SJCRH30 (cell line): ENCODE measurements at places on chromosomes 5 and 9.

DNA sequence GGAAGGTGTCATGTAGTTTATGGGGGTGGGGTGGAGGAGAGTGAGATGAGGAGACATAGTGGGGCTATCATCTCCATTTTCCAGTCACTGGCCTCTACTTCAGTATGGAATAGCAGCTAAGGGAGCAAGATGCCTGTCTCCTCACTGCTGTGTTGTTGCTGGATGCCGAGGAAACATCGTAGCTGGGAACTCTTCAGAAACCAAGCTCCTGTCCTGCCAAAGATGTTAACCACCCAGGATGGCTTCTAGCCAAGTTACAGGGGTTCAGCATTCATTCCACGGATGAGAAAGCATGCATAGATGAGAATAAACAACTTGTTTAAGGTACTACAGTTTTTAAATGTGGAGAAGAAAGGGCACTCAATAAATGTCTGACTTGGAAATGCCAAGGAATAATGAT is 226.5 kb downstream of the ASTN2 start:
- H3K36me3 ChIP-seq = no peaks in the 10 kb centered on the region
- H3K4me3 ChIP-seq = no peak overlapping the region
- H3K4me1 ChIP-seq = no peaks in the 10 kb centered on the region
- no peak for DNase-seq
- H3K27me3 ChIP-seq = no peaks in the 10 kb centered on the region

- DNase-seq = no peak
- H3K27ac ChIP-seq = no peak overlapping the region
- H3K4me1 ChIP-seq = no peaks in the 10 kb centered on the region
- no peak overlapping the region for H3K4me3 ChIP-seq
- H3K36me3 ChIP-seq = no peaks in the 10 kb centered on the region
Measured at GRCh38 chr5:8341406-8341805, 472.5 kb downstream of the MTRR start.

DNA sequence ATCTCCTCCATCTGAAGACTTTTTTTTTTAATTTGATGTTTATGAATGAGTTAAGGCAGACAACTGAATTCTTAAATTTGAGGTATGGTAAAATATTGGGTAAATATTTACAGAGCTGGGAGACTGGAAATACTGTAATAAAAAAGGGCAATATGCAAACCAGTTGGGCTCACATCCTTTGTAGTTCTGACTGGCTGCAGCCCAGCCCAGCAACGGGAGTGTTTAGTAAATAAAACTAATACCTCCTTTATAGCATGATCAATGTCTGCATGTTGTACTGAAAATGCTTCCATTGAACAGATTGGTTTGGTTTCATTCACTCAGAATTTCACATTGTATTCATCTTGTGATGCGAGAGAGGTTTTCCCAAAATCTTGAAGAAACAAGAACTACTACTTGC is 365.0 kb downstream of the DMRT2 start:
- H3K4me3 ChIP-seq = no peak overlapping the region
- no peak overlapping the region for H3K27ac ChIP-seq
- no peaks in the 10 kb centered on the region for H3K27me3 ChIP-seq
- H3K4me1 ChIP-seq = no peaks in the 10 kb centered on the region
- H3K36me3 ChIP-seq = no peaks in the 10 kb centered on the region

GRCh38 chr5:134577022-134577795 is 51.7 kb downstream of the JADE2 start:
- no peaks in the 10 kb centered on the region for H3K27me3 ChIP-seq
- H3K27ac ChIP-seq = no peak overlapping the region
- no peaks in the 10 kb centered on the region for H3K4me1 ChIP-seq
- no peaks in the 10 kb centered on the region for H3K36me3 ChIP-seq
- DNase-seq = peak; percentile 19

DNA sequence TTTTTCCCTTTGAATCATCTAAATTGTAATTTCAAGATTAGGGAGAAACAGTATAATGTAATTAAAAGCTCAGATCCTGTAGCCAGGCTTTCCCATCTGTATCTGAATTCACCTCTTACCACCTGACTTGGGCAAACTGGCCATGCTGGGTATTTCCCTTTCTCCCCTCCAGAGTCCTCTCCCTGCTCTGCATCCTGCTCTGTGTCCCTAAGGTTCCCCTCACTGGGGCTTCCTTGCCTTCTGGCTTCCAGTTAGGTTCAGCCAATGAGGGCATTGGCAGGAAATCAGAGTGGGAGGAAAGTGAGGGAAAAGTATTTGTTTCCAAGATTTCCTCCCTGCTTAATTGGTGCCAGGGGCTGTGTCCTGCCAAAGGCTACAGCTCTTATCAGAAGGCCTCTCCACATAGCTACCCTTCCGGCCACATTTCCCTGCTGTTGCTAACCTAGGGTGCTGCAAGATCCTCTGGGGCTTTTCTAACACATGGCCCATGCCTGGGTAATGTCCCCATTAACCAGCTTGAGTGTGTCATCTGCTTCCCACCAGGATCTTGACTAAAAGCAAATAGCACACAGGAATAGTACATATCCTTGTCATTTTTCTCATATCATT is 51.0 kb upstream of the MPDZ start:
- DNase-seq = no peak
- no peak overlapping the region for H3K27ac ChIP-seq
- no peak overlapping the region for H3K4me3 ChIP-seq
- no peaks in the 10 kb centered on the region for H3K36me3 ChIP-seq
- no peaks in the 10 kb centered on the region for H3K27me3 ChIP-seq

- peak; percentile 60 for DNase-seq
- H3K36me3 ChIP-seq = no peaks in the 10 kb centered on the region
- H3K27ac ChIP-seq = no peak overlapping the region
Measured at GRCh38 chr5:76787237-76787636, 31.6 kb upstream of the F2RL1 start.

- peaks cover 36% of the 10 kb centered on the region for H3K36me3 ChIP-seq
- no peaks in the 10 kb centered on the region for H3K27me3 ChIP-seq
- DNase-seq = no peak
- H3K4me1 ChIP-seq = no peaks in the 10 kb centered on the region
- H3K27ac ChIP-seq = no peak overlapping the region
- no peak overlapping the region for H3K4me3 ChIP-seq
Measured at GRCh38 chr5:179588166-179588565, 35.3 kb downstream of the HNRNPH1 start.

GRCh38 chr5:97245386-97245785 is 62.3 kb upstream of the RIOK2 start:
- no peaks in the 10 kb centered on the region for H3K36me3 ChIP-seq
- H3K4me3 ChIP-seq = no peak overlapping the region
- H3K4me1 ChIP-seq = no peaks in the 10 kb centered on the region
- H3K27me3 ChIP-seq = no peaks in the 10 kb centered on the region
- H3K27ac ChIP-seq = no peak overlapping the region
- DNase-seq = peak; percentile 56

DNA sequence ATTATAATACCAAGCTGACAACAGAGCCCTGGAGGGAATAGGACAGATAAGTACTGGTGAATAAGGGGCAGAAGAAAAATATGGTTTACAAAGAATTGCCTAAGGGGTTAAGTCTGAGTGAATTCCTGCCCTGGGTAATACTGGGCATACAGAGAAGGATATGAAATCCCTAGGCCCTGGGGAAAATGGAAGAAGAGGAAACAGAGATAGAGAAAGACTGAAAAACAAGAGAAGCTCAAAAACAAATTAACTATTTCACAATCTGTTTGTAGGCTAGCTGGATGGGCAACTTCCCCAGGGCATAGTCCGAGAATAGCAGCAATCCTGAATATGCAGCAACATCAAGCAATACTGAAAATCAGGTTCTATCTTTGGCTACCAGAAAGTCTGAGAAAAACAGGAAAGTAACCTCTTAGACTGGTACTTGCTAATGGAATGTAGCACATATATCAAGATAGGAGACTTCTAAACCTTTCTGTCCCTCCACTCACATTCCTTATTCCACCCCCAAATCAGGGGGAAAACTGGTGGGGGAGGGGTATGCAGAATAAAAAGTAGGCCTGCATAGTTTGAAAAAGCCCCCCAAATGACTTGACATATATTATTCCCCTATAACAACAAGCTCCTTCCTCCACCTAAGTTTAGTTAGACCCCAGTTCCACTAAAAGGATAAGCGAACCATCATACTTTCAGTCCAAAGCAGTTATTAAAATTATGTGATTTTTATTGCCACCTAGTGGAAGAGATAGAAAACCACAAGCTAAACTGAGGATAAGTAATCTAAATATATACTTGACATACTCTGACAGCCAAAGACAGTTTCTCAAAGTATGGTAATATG is 20.6 kb downstream of the SLC38A9 start:
- no peaks in the 10 kb centered on the region for H3K27me3 ChIP-seq
- no peaks in the 10 kb centered on the region for H3K36me3 ChIP-seq
- no peak overlapping the region for H3K27ac ChIP-seq

DNA sequence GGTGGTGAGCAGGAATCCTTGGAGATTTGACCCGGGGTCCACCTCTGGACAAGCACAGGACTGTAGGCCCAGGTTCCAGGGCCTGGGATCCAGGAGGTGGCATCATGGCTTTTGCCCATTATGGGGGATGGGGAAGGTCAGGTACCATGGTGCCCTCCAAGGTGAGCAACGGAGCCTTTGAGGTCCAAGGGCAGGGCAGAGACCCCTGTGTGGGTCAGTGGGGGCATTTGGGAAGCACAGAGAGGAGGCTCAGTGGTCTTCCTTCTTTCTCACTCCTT is 117.7 kb downstream of the RXRA start:
- no peak for DNase-seq
- no peaks in the 10 kb centered on the region for H3K27me3 ChIP-seq
- peaks cover 17% of the 10 kb centered on the region for H3K4me1 ChIP-seq
- H3K27ac ChIP-seq = no peak overlapping the region
- no peaks in the 10 kb centered on the region for H3K36me3 ChIP-seq

GRCh38 chr5:117568622-117569021 is 994.0 kb upstream of the SEMA6A start:
- no peak overlapping the region for H3K27ac ChIP-seq
- H3K36me3 ChIP-seq = no peaks in the 10 kb centered on the region
- H3K4me3 ChIP-seq = no peak overlapping the region
- H3K27me3 ChIP-seq = no peaks in the 10 kb centered on the region
- DNase-seq = no peak
- H3K4me1 ChIP-seq = no peaks in the 10 kb centered on the region

- H3K4me3 ChIP-seq = no peak overlapping the region
- no peak for DNase-seq
- H3K36me3 ChIP-seq = no peaks in the 10 kb centered on the region
Measured at GRCh38 chr9:130036099-130036498, 6.9 kb downstream of the FNBP1 start.

GRCh38 chr9:37760416-37761161 is 7.0 kb downstream of the TRMT10B start:
- no peaks in the 10 kb centered on the region for H3K4me1 ChIP-seq
- H3K27ac ChIP-seq = no peak overlapping the region
- DNase-seq = no peak
- H3K4me3 ChIP-seq = no peak overlapping the region
- no peaks in the 10 kb centered on the region for H3K27me3 ChIP-seq

- H3K4me1 ChIP-seq = no peaks in the 10 kb centered on the region
- H3K27me3 ChIP-seq = no peaks in the 10 kb centered on the region; the same call in 1 of the 2 replicates
- no peak overlapping the region for H3K27ac ChIP-seq
- no peaks in the 10 kb centered on the region for H3K36me3 ChIP-seq
- no peak overlapping the region for H3K4me3 ChIP-seq
Measured at GRCh38 chr5:149254506-149254905, 17.2 kb upstream of the AFAP1L1 start.

DNA sequence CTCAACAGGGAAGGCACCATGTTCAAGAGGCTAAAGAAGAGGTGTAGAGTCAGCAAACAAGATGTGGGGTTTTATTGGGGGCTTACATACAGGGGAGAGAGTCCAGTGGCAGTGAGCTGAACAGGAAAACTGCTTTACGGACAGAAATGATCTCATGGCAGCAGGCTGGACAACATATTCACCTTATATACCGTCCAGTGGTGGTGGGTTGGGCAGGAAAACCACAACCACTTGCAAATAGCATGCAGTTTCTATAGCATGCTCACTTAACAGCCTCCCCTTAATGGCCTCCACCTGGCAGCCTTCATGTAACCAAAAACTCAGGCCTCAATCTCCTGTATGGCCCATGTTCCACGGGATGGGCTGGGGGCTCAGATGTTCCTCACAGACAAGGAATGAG is 5.4 kb downstream of the TNFSF8 start:
- 0 out of 2 replicates have a peak, but pooled peaks cover 3% of the 10 kb centered on the region for H3K27me3 ChIP-seq
- DNase-seq = no peak
- no peaks in the 10 kb centered on the region for H3K4me1 ChIP-seq
- no peak overlapping the region for H3K27ac ChIP-seq
- no peaks in the 10 kb centered on the region for H3K36me3 ChIP-seq

DNA sequence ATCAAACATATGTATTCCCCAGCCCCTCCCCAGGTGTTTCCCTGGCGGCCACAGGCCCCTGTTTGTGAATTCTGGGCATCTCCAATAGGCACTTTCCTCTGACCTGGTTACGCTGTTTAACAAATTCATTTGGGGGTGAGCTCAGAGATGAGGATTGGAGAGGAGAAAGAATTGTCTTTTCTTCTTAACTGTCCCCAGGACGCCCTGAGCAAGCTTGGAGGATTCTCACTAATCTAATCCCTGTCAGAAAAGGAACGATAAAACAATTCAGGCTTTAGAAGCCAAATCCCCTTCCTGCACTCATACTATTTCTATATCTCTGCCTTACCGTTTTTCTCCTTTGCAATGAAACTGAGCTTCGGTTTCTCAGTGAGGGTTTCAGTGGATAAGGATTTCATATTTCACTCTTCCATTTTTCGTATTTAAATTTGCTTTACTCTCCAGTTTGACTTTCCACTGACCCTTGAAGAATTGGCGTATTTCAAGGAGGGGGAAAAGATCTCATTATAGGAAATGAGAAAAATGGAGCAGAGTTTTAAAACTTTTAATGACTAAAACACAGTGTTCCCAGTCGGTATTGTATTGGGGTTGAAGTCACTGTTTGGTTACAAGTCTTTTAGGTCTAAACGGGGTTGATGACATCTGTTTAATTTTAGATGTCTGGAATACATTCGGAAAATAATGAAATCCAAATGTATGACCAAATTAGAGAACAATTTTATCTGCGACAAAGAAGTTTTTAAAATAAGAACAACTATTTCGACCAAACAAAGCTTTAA is 180.1 kb downstream of the MACROH2A1 start:
- peaks cover 17% of the 10 kb centered on the region for H3K4me1 ChIP-seq
- no peaks in the 10 kb centered on the region for H3K36me3 ChIP-seq
- H3K4me3 ChIP-seq = no peak overlapping the region
- DNase-seq = no peak
- no peak overlapping the region for H3K27ac ChIP-seq

DNA sequence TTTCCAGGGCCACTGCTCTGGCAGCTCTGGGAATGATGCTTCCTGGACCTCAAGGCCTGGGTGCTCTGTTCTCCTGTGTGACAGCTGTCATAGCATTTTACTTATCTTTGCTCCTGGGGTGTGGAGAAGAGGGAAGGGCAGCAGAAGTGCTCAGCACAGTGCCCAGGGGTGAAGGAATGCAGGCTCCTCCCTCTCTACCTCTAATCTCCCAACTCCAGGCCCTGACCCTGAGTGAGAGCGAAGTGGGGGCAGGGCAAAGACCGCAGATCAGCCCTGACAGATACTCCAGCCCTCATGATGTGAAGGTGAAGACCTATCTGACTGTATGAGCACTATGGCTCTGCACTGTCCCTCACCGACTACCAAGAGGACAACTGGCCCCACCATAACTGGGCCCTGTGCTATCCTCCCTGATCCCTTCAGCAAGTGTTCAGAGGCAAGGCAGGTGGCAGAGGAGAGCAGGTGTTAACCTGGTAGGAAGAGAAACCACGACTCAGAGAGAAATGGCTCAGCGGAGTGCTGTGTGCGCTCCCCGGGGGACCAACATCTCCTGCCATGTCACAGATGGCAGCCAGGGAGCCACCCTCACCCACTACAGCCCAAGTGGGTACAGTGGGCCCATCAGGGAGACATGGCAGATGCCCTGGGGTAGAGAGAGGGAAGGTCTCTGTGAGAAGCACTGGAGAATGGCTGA is 16.8 kb downstream of the ACSL6 start:
- H3K4me3 ChIP-seq = no peak overlapping the region
- H3K27ac ChIP-seq = no peak overlapping the region
- no peaks in the 10 kb centered on the region for H3K36me3 ChIP-seq
- DNase-seq = no peak
